Naive thymus-derived CD4-positive, alpha-beta T cell (primary cell): ENCODE measurements at places on chromosomes 3 and 15. TPM values are rescaled to one million over a fixed set of nuclear protein-coding genes. Genes with fewer than 3 reads are reported as not detected.

Gene FANCD2OS
- not detected for polyA plus RNA-seq

Gene CHAC1
- polyA plus RNA-seq, result 0.39 TPM

Gene LTF
- not detected for polyA plus RNA-seq

Gene BCHE
- polyA plus RNA-seq, result not detected

Gene NAALADL2
- not detected for polyA plus RNA-seq

Gene SLC27A2
- polyA plus RNA-seq, result 0.38 TPM

Gene XCR1
- polyA plus RNA-seq, result not detected

Gene GHRL
- 0.67 TPM for polyA plus RNA-seq

Gene P2RY14
- polyA plus RNA-seq, result 0.11 TPM

Gene CHST14
- 1.4 TPM for polyA plus RNA-seq

Gene LAMB2
- polyA plus RNA-seq, result not detected

Gene MESP2
- not detected for polyA plus RNA-seq

Gene AMOTL2
- polyA plus RNA-seq, result 0.10 TPM

DNA sequence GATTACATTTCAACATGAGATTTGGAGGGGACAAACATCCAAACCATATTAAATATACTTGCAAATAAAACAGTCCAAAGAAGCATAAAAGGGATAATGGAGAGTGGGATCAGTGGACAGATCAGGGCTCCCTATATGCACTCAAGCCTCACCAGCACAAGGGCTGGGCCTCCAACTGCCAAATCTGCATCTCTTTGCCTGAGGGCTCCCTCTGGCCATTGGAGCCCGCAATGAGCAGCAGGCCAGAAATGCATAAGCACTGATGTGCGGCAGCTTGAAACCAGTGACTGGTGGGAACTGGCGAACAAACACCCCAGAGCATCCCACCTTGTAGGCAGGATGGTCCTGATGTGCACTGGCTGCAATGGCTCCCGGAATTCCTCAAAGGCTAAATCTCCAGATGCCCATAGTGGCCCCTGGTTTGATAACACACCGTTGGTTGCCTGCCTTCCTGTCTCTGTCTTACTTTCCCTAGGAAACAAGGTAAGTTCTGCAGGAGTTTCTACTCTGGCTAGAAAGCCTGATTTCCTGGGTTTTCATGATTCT lies 55.9 kb upstream of the POMGNT2 start:
- no peaks in the 10 kb centered on the region for H3K36me3 ChIP-seq
- H3K4me1 ChIP-seq, result peaks cover 26% of the 10 kb centered on the region
- H3K27ac ChIP-seq, result no peak overlapping the region
- no peak overlapping the region for H3K4me3 ChIP-seq
- DNase-seq, result no peak

DNA sequence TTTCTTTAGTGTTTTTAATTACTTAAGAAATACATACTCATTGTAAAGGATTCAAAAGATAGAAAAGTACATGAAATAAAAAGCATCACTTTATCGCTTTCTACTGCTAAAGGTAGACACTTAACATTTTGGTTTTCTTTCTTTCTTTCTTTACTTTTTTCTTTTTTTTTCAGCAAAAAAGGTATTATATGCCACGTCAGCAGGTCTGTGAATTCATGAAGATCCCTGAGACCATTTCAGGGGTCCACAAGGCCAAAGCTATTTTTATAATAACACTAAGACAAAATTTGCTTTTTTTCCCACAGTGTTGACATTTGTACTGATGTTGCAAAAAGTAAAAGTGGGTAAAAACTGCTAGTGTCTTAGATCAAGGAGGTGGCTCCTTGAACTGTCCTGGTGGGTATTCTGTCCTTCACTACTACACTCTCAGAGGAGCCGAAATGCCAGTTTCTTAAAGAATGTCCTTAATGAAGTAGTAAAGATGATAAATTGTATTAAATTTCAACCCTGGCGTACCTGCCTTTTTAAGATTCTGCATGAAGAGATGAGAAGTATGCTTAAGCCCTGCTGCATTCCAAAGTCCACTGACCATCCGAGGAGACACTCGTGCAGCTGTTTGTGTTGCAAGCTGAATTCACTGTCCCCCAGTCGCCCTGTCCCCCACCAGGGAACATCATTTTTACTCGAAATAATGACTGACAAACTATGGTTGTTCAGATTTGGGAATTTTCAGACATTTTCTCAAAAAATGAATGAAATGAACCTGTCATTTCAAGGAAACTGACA lies 106.7 kb upstream of the PIAS1 start:
- no peaks in the 10 kb centered on the region for H3K36me3 ChIP-seq
- no peak overlapping the region for H3K4me3 ChIP-seq
- no peak overlapping the region for H3K27ac ChIP-seq
- no peaks in the 10 kb centered on the region for H3K4me1 ChIP-seq
- no peaks in the 10 kb centered on the region for H3K27me3 ChIP-seq

DNA sequence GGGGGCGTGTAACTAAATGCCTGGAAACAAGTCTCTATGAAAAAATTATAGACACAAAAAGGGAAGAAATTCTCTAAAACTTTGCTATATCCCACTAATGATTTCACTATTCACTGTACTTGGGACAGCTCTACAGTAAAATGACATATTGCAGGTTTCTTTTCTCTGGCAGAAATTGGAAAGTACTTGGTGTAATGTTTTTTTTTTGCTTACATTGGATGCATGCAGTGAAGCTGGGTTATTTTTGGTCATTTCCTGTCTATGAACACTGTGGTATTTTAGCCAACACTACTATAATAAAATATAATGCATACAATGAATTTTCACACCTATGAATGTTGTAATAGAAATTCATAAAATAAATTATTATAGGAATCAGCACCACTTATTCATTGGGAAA lies 109.7 kb downstream of the LRRC49 start:
- no peaks in the 10 kb centered on the region for H3K36me3 ChIP-seq
- no peak for DNase-seq
- H3K27me3 ChIP-seq, result no peaks in the 10 kb centered on the region

- no peak overlapping the region for H3K4me3 ChIP-seq
- no peak overlapping the region for H3K27ac ChIP-seq
- H3K4me1 ChIP-seq, result no peaks in the 10 kb centered on the region
- no peaks in the 10 kb centered on the region for H3K27me3 ChIP-seq
These were observed 5.2 kb upstream of the SLC28A1 start for GRCh38 chr15:84879088-84879780.

DNA sequence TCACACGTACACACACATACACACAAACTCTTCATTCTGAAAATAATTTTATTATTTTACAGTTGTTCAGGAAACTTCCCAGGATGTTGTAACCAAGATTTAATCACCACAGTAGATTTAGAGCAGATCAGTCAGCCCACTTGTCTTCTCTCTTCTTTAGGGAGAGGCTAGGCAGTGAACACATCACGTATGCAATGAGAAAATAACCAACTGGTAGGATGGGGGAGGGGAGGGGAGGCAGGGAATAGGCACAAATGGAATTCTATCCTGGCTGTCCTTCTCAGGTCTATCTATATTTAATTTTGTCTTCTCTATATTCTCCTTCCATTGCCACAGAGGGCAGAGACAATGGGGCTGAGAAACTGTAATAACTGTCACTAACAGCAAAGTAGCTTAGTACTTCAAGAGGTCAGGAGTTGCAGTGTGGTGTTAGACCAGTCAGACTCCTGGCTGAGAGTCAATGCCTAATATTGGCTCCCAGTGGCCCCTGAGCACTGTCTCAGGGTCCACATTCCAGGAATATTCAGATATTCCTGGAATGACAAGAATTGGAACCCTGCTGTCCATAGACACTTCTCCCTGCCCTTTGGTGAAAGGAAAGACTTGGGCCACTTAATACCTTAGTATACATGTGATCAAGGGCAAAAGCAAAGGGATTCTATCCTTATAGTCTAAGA lies 2.6 kb upstream of the HCLS1 start:
- DNase-seq, result no peak
- no peak overlapping the region for H3K4me3 ChIP-seq
- H3K4me1 ChIP-seq, result peaks cover 26% of the 10 kb centered on the region
- H3K36me3 ChIP-seq, result no peaks in the 10 kb centered on the region
- no peak overlapping the region for H3K27ac ChIP-seq

- H3K27me3 ChIP-seq, result no peaks in the 10 kb centered on the region
- H3K27ac ChIP-seq, result no peak overlapping the region
- H3K4me3 ChIP-seq, result no peak overlapping the region
- H3K4me1 ChIP-seq, result no peaks in the 10 kb centered on the region
- H3K36me3 ChIP-seq, result no peaks in the 10 kb centered on the region
These were observed 59.8 kb upstream of the ZPLD1 start for GRCh38 chr3:102374863-102375634.

DNA sequence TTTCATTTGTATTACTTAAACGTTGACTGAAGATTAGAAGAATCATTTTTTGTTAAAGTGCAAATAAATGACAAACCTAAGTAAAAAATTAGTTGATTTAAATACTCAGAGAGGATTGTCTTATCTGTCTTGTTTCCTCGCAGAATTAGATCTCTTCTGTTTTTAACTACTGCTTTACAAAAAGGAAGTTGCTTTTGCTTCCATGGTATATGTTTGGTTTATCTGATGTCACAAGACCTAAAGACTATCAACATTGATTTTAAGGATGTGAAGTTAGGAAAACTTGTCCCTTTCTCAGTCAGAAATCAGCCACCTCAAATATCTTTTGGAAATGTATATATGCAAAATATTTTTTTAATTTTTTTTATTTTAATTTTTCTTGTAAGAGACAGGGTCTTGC lies 28.7 kb downstream of the GPR171 start:
- H3K27me3 ChIP-seq, result no peaks in the 10 kb centered on the region
- DNase-seq, result no peak
- peaks cover 24% of the 10 kb centered on the region for H3K4me1 ChIP-seq
- H3K27ac ChIP-seq, result no peak overlapping the region
- no peaks in the 10 kb centered on the region for H3K36me3 ChIP-seq

DNA sequence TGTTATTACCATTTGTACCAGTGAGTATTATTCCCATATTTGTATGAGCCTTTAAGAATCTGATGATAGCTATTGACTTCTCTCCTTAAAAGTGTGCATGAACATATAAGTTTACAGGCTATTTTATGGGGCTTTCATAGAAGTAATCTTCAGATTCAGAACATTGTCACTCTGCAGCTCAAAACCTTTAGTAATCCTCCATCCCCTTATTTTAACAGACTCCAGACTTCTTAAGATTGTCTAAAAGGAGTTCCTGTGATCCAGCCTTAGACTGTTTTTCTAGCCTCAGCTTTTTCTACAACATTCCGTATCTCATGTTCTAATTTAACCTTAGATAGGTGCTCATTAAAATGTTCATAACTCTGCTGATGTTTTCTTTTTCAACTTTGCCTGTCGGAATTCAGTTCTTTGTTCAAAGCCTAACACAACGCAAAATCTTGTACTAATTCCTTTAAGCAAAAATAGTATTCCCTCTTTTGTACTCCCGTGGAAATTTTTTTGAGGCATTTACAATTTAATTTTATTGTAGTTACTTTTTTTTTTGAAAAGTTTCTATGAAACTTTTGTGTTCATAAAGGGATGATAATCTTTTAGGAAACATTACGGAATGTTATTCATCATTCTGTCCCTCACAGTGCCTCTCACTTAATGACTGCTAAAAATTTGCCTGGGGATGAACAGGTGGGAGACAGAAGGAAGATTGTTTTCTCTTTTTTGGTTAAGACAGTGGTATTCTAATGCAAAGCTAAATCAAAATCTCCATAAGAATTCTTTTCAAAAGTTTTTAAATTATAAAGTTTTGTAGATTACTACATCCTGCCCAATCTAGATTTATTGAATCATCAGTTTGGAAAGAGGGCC lies 38.7 kb upstream of the UTS2B start:
- no peak overlapping the region for H3K27ac ChIP-seq
- H3K4me3 ChIP-seq, result no peak overlapping the region
- no peaks in the 10 kb centered on the region for H3K4me1 ChIP-seq
- H3K27me3 ChIP-seq, result no peaks in the 10 kb centered on the region

- H3K36me3 ChIP-seq, result no peaks in the 10 kb centered on the region
- no peak overlapping the region for H3K27ac ChIP-seq
- no peak overlapping the region for H3K4me3 ChIP-seq
- no peaks in the 10 kb centered on the region for H3K27me3 ChIP-seq
- no peak for DNase-seq
- no peaks in the 10 kb centered on the region for H3K4me1 ChIP-seq
These were observed 611.9 kb upstream of the CCDC54 start for GRCh38 chr3:106765342-106765741.

GRCh38 chr15:27671819-27672437 lies 427.2 kb downstream of the OCA2 start:
- no peaks in the 10 kb centered on the region for H3K36me3 ChIP-seq
- no peak overlapping the region for H3K4me3 ChIP-seq
- H3K27ac ChIP-seq, result no peak overlapping the region
- DNase-seq, result no peak

GRCh38 chr3:142878649-142879300 lies 10.1 kb downstream of the PCOLCE2 start:
- DNase-seq, result no peak
- no peaks in the 10 kb centered on the region for H3K4me1 ChIP-seq
- H3K27me3 ChIP-seq, result no peaks in the 10 kb centered on the region
- H3K36me3 ChIP-seq, result no peaks in the 10 kb centered on the region
- H3K27ac ChIP-seq, result no peak overlapping the region

GRCh38 chr15:34813446-34814190 lies 18.3 kb upstream of the ACTC1 start:
- no peak for DNase-seq
- H3K36me3 ChIP-seq, result no peaks in the 10 kb centered on the region
- no peak overlapping the region for H3K4me3 ChIP-seq
- H3K4me1 ChIP-seq, result no peaks in the 10 kb centered on the region

DNA sequence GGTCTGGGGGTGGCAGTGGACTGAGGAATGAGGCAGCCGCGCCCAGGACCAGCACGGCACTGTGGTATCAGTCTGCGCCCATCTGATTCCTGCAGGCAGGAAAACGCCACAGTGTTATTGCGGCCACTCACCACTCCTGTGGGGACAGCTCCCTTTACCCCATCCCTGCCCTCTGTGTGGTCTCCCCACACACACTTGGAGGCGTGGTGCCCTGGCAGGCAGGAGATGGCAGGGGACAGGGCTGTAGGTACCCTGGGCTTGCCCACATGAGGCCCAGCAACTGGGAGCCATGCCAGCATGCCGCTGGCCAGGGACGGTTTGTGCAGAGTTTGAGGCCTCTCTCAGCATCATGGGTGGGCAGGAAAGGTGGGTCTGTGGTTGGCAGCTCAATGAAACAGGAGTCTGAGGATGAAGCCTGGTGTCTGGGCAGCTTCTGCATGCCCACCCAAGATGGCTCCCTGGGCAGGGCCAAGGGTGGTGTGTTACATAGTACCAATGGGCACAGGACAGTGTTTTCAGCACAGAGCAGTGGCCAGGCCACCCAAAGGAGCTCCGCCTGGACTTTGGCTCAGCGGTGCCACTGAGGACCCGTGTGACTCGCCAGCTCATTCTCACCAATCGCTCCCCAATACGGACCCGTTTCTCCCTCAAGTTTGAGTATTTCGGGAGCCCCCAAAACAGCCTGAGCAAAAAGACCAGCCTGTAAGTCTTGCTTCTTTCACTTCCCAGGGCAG lies 27.2 kb downstream of the ACAA1 start:
- H3K36me3 ChIP-seq, result no peaks in the 10 kb centered on the region
- no peaks in the 10 kb centered on the region for H3K4me1 ChIP-seq
- no peak for DNase-seq
- H3K27me3 ChIP-seq, result no peaks in the 10 kb centered on the region
- no peak overlapping the region for H3K4me3 ChIP-seq

DNA sequence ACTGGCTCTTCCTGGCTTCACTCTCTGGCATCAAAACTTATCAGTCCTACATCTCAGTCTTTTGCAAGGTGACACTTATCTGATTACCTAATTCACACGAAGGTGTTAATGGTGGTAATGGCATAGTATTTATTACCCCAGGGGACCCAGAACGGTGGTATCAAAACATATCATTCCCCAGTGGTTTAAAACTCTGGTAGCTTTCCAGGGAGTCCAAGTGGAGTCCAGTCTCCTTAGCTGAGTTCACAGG lies 41.3 kb downstream of the SMAD3 start:
- H3K27me3 ChIP-seq, result no peaks in the 10 kb centered on the region
- no peak for DNase-seq
- peaks cover 90% of the 10 kb centered on the region for H3K4me1 ChIP-seq
